CD4-positive, alpha-beta T cell treated with Interleukin-2 at 100 ng/mL for 4 hours (primary cell): ENCODE measurements at places on chromosomes 11 and 22.

DNA sequence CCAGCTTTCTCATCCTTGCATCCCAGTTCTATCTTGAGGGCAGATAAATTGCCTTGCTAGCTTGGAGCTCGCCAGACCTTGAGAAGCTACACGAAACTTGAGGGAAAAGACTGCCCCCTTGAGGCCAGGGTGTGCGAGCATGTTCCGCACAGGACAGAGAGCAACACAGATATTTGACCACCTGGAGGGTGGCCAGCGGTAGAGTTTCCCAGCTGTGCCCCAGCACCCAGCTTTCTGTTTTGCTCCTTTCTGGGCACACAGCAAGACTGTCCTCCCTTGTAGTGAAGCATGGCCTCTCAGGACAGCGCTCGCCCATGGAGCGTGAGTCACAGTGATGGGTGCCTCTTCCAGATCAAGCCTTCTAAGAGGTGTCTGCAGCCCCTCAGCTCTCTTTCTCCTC lies 23.5 kb downstream of the SPATA19 start:
- DNase-seq = no peak

DNA sequence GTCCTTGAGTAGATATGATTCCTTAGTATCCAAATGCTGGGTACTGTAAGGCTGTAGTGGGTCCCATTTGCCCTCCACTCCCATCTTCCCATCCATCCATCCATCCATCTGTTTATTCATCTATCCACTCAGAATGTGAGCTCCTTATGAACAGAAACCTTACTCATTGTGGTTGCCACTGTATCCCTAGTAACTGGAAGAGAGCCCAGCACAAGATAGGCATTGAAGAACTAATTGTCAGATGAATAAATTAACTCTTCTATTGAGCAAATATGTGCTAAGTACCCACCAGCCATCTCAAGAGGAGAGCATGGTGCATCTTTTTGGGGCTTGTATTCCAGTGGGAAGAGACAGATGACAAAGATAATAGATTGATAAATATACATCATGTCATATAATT lies 86.4 kb upstream of the SEZ6L start:
- no peak for DNase-seq

GRCh38 chr11:1006762-1007161 lies 29.8 kb downstream of the MUC6 start:
- DNase-seq = no peak

GRCh38 chr11:36741515-36741914 lies 143.5 kb upstream of the RAG2 start:
- no peak for DNase-seq

- no peak for DNase-seq
These were observed 24.0 kb upstream of the ELF5 start for GRCh38 chr11:34537636-34538035.

- no peak for DNase-seq
These were observed 19.4 kb downstream of the TUBGCP6 start for GRCh38 chr22:50225200-50225969.
